Fibroblast of the aortic adventitia (primary cell): ENCODE measurements at places on chromosomes 11 and 22. TPM values are rescaled to one million over a fixed set of nuclear protein-coding genes. Genes with fewer than 3 reads are reported as not detected.

The OR51B2 gene
- total RNA-seq = not detected in 2 replicates

The RAG1 gene
- 0.45 and 1.1 TPM in 2 replicates for total RNA-seq

The RFPL1 gene
- total RNA-seq = not detected in 2 replicates

The PDE2A gene
- 0.41 TPM in 1 of 2 replicates, not detected in the other for total RNA-seq

The KIF18A gene
- 0.82 and 18.2 TPM in 2 replicates for total RNA-seq
